Retinal pigment epithelial cell (primary cell): ENCODE measurements at places on chromosomes 7 and 10.

- no peak for DNase-seq
Observed at GRCh38 chr10:23439961-23440889, 1.4 kb downstream of the OTUD1 start.

GRCh38 chr10:17854044-17854652 lies 45.0 kb downstream of the MRC1 start:
- DNase-seq, result no peak

GRCh38 chr10:86795353-86795752 lies 38.9 kb downstream of the BMPR1A start:
- peak; percentile 35 for DNase-seq

DNA sequence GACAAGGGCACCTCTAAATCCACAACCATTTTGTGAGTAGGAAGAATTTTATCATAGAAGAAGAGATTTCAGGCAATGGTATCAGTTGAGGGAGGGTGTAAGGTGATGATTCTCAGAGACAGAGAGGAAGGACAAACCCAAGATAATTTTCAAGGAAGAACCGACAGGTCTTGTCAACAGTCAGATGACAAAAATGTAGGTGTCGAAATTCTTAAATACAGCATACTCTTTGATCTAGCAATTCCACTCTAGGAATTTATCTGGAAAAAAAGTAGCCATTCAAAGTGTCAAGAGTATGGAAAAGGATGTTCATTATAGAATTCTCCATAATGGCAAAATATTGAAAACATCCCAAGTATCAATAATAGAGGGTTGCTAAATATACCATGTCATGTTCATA lies 14.2 kb upstream of the PDLIM1 start:
- DNase-seq, result no peak

DNA sequence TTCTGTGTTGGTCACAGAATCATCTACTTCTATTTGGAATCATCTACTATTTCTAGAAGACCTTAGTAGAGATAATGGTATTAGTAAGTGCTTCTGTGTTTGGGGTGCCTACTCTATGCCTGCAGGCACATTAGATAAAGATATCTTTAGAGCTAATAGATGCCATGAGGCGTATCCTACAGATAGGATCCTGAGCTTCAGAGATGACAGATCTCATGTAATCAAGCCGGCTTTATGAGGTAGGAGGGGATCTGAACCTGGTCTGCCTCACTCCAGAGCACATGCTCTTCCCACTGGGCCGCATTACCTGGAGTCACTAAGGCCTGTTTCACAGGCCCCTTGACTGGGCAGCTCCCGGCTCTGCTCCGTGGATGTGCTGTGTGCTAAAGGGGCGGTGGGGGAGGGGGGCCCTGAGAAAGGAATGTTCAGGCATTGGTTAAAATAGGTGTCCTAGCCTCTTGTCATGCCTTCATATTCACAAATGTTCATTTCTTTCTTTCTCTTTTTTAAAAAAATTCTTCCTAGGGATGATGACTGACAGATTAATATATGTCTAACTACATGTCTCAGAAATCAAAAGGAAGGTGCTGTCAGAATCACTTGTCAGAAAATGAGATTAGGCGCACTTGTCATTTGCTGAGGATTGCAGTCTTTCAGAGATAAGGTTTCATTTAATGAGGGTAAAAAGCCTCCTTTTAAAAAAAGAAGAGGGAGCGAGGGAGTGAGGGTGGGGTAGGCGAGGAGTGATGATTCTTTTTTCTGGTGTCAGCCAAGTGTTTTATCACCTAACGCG lies 458.0 kb upstream of the GALNT17 start:
- no peak for DNase-seq

GRCh38 chr10:81969136-81969535 lies 94.1 kb downstream of the NRG3 start:
- no peak for DNase-seq

GRCh38 chr7:100655908-100656674 lies at the start of gene ACTL6B:
Gene ACTL6B (minus strand): TSS chr7:100656448. CDS start chr7:100656354, 94 bp downstream.
- DNase-seq, result no peak

DNA sequence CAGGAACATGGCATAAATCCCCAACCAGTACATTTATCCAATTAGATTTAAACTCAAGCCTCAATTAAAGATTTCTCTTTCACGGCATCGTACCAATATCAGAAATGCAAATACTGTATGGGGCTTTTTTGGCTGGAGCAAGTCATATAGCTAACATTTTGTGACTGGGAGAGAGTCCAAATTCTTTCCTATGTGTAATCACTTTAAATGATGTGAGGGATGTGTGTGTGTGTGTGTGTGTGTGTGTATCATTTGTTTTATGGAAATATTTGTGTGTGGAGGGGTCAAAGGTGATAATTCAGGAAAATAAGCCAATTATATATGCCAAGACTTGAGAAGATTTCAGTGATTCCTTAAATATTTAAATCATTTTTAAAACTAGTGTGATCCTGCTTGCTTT lies 196.6 kb downstream of the TRIL start:
- no peak for DNase-seq

DNA sequence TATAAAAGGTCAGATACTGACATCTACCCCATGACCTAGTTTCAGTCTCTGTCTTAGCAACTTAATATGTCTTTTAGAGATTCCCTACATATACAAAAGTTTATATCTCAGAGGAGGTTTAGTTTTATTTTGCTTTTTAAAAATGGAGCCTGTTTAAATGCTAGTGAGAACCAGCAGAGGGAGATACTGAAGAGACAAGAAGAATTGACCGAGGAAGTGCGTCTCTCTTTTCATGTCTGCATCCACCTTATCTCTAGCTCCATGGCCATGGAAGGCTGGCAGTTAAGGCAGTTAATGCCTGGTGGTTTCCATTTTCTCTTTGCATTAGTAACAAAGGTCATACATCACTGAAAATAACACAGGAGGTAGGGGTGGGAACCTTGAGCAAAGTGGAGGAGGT lies 10.7 kb downstream of the SUV39H2 start:
- no peak for DNase-seq
